Activated CD4-positive, alpha-beta T cell treated with anti-CD3 and anti-CD28 coated beads for 1 hour (primary cell): ENCODE measurements at places on chromosomes 5 and 9.

DNA sequence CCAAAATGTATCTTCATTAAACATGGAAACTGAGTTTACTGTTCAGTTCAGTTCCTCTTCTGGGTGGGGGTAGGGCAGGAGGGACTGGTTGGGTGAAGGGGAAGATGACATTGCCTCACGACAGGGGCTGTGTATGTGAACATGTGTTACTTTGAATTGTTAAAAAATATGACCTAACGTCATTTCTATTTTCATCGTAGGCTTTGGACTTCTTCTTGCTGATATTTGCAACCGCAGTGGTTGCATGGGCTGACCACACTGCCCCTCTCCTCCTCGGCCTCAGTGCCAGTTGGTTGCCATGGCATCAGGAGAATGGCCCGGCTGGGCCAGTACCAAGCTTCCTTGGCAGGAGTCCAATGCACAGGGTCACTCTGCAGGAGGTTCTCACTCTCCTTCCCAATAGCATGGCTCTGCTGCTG lies 41.5 kb downstream of the HACD4 start:
- DNase-seq, result no peak

GRCh38 chr5:65418661-65419060 lies 63.1 kb downstream of the ADAMTS6 start:
- no peak for DNase-seq

DNA sequence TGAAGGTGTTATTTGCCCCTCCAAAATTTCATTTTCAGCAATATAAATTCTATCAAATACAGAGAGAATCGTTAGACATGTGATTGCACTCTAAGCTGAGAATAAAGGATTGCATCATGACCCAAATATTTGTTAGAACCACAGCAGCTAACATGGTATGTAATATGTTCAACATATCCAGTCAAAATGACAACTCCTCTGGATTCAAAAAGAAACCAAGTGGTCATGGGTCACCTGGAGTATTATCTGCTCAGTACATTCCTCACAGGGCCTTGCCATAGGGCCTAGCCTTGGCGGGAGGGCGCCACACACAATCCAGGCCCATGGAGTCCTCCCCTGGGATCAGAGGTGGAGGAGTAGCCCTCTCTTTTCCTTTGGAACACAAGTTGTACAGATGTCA lies 179.2 kb downstream of the HSD17B3 start:
- no peak for DNase-seq

DNA sequence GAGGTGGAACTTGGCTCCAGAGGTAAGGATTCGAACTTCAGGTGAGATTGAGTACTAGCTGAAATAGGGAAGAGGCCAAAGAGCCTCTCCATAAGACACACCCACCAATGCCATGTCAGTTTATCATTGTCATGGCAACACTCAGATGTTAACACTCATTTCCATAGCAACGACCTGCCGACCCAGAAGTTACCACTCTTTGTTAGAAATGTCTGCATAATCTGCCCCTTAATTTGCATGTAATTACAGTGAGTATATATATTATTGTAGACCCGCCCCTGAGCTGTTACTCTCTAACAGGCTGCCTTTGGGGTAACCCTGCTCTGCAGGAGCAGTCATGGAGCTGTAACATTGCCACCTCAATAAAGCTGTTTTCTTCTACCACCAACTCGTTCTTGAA lies 10.2 kb upstream of the NTRK2 start:
- no peak for DNase-seq

DNA sequence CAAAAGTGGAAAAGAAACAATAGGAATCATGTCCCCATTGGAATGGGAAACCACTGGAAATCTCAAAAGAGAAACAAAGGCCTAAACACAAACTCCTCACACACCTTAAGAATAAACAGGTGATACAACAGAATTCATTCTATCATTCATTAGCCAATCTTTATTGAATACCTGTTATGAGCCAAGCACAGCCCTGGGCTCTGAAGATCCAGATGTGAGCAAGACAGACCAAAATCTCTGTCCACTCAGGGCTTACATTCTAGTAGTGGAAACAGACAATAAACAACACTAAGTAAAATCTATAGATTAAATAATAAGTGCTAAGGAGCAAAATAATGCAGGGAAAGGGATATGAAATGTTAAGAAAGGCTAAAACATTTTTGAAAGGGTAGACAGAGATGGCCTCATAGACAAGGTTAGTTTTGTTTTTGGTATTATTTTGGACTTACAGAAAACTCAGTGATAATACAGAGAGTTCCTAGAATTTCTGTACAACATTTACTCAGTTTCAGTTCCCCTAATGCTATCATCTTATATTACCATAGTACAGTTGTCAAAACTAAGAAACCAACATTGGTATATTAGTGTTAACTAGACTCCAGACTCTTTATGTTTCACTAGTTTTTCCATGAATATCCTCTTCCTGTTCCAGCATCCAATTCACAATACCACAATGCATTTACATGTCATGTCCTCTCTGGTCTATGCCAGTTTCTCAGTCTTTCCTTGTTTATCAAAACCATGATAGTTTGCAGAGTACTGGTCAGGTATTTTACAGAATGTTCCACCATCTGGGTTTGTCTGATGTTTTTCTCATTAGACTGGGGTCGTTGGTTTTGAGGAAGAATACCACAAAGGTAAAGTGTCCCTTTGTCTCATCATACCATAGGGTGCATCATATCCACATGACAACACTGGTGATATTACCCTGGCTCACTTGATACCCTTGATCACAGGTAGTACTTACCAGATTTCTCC lies 103.7 kb downstream of the SIL1 start:
- DNase-seq, result no peak

DNA sequence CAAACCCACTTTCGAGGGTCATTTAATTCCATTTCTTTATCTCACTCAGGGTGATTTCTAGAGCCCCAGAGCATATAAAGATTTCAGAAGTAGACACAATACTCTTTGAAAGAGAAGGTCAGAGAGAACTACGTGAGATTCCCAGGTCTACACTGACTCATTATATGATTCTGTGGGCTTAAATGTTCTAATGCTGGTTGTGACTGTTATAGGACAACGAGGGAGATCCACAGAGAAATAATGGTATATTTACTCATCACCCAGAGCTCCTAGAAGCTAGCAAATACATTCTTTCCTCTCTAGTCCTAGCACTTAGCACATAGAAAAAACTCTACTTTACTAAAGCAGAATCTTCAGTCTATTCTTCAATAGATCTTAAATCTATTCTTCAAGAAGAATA lies 39.4 kb upstream of the GRAMD2B start:
- DNase-seq, result no peak

- DNase-seq, result no peak
Measured at GRCh38 chr5:76303921-76304320, 99.2 kb upstream of the IQGAP2 start.

- no peak for DNase-seq
Measured at GRCh38 chr5:35230038-35230611, at the start of gene PRLR. PRLR (minus strand) TSS chr5:35230487; CDS start chr5:35089620, 140,867 bp downstream.

- no peak for DNase-seq
Measured at GRCh38 chr9:86637515-86637914, 283.3 kb upstream of the TUT7 start.

GRCh38 chr5:139982157-139982974 lies 60.7 kb downstream of the NRG2 start:
- DNase-seq, result no peak

DNA sequence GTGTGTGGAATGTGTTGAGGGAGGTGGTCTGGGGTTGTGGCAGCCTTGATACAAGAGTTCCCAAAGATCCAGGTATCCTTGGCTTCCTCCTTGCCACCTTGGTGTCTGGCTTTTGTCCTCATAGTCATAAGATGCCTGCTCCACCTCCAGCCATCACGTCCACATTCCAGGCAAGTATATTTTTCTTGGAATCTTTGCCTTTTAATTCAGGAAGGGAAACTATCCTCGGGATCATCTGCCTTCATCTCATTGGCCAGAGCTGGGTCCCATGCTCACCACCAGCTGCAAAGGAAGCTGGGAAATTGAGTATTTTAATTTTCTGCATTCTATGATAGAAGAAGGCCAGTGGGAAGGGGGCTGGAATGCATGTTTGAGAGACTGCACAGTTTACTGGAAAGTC lies 186.7 kb downstream of the C9orf50 start:
- DNase-seq, result no peak

DNA sequence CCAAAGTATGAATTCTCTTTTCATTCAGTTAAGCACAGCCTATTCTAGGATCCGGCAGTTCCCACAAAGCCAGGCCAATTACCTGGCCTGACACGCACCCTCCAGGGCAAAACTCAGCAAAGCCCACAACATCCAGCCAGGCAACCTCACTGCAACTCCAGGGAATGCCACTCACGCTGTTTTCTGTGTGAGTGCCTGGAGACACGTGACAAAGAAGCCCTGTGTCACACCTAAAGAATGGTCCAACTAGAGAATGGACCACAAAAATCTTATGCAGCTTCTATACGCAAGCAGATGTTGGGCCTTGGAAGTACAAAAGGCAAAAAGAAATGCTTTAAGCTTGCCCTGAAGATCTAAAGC lies 20.2 kb downstream of the RETREG1 start:
- DNase-seq, result no peak

- no peak for DNase-seq
Measured at GRCh38 chr5:156361436-156362109, 34.6 kb downstream of the SGCD start.

DNA sequence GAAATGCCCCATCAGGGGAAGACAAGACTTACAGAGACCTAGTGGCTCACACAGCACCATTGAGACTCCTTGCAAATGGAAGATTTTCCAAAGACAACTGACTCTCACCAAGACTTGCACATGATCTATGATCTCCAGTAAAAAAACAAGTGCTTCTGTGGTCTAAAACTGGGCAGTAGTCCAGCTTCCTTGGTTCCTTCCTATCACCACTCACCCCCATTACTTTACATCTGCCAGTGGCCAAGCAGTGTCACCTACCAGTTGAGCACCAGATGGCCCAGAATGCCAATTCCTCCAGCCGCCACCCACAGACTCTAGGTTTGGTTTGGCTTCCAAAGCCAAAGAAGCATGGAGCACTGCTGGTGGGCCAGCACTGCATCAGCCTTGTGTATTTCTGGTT lies 47.7 kb downstream of the SH3TC2 start:
- no peak for DNase-seq

DNA sequence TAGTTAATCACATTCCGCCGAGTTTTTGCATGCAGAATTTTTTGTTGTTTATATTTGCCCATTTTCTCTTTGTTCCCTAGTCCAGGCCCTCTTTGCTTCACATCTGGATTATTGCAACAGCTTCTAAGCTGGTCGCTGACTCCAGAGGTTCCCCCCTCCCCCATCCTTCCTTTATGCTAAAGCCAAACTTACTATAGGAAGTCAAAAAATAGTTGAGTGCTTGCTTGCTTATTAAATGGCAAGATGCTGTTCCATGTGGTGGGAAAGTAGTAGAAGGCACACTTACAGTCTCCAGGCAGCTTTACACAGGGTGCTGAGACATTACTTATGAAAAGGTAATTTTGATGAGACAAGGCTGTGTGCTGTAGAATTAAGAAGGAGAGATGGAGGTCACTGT lies 1.3 kb downstream of the ZBTB34 start:
- no peak for DNase-seq

GRCh38 chr9:38022995-38023394 lies 46.0 kb downstream of the SHB start:
- no peak for DNase-seq

DNA sequence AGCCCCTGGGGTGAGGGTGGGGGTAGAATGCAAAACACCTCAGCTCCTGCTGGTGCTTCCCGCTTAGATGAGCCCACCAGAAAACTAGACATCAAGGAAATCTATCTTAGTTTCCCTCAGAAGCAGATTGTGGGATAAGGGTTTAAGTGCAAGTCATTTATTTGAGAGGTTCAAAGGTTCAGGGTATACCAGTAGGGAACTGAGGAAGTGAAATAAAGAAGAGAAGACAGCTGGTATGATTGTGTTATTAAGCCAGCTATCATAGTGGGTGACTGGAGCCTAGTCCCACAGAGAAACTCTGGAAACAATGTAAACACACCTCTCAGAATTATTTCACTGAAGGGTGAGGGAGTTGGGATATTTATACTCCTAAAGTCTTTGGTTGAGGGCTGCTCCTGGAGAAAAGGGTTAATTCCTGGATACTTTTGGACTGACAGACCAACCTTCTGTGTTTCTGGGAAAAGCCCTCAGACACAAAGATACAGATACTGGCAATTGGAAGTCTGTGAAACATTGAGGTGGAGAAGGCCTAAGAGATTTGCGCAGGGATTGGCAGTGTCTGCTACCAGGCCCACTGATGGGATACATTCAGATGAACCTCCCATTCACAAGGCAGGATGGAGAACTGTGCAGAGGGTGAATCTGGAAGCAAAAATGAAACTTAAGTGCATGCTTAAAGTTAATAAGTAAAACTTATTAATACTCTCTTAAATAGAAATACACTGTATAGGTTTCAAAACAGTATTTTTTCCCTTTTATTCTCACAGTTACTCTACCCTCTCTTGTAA lies 6.4 kb upstream of the DCTN4 start:
- DNase-seq, result no peak

GRCh38 chr5:82335806-82336205 lies 57.7 kb upstream of the RPS23 start:
- DNase-seq, result no peak

GRCh38 chr5:128574041-128574440 lies 36.0 kb upstream of the FBN2 start:
- no peak for DNase-seq

DNA sequence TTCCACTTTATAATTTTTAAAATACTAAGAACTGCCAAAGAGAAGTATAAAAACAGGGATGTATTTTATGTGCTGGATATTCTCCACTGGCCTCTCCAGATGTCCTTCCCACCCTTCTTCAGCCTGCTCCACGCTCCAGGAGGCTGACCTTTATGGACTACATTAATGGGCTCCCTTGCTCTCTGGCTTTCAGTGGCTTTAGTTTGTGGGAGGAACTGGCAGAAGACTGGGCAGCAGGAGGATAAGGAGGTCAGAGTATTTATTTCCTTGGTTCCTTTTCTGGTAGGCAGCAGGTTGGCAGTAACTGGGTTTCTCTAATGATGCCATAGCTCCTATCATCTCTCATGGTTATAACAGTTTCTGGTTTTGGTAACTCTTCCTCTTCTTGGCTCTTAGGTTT lies 133.9 kb downstream of the PAM start:
- no peak for DNase-seq

DNA sequence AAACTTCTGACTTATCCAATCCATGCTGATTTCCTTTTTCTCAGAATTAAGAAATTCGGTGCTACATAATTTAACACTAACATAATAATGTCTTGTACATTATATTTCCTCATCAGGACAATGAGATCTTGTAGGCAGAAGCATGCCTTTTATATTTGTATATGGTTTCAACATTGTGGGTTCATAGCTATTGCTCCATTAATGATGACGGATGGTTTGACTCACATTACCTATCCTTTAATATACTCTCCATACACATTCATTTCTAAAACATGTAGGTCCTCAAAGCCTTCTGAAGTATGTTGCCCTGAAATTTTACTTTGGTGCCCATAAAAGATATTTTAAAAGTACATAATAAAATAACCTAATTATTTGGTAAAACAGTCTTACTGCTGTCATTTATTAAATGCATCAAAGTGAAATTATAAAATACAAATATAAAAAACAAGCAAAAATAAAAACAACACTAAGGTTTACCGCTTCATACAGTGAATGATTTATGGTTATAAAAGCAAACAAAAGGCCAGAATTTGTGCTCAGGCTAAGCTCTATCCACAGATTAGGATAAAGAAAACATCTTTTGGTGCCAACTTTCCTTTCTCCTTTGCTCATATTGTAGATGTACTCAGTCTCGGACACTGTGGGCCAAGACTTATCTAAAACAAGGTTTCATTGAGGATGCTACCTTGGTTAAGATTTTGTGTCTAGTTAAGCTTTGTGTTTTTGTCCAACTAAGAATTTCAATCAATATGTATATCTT lies 61.2 kb upstream of the GCNT4 start:
- DNase-seq, result no peak

GRCh38 chr5:44278469-44278868 lies 110.8 kb downstream of the FGF10 start:
- no peak for DNase-seq

GRCh38 chr5:67042176-67043003 lies 154.2 kb downstream of the CD180 start:
- no peak for DNase-seq
